ENCODE measurements at places on chromosomes 2 and 18.

DNA sequence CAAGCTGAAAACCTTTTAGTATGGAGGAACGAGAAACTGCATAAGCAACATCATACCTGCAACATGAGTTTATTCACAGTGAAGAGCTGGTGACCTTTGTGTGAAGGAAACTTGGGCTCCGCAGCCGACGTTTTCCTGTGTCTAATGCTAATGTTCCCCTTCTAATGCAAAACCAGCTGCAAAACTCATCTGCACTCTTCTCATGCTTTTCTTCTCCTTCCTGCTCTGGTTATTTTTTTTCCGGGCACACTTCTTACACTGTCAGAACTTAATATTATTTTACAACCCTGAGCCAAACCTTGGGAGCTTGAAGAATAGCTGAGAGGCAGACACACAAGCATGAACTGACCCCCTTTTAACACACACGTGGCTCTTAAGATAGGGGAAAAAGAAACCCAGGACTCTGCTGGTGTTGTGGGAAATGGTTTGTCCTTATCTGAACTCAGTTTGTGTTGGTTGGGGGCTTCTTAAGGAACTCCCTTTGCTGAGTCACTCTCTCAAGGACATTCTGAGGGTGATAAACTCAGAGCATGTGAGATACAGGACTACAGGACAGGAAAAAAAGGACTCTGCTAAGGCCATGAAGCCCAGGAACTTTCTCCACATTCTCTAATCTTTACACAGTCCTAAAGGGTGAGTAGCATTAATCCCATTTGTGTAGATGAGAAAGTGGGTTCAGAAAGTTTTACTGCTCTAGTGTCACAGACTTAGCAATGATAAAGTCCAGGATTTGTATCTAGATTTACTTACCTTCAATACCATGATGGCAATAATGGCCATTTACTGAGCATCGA is 439.3 kb upstream of the TRIB2 start:
- no peak for DNase-seq

GRCh38 chr2:203798296-203799087 is 69.1 kb upstream of the CTLA4 start:
- DNase-seq, result no peak

DNA sequence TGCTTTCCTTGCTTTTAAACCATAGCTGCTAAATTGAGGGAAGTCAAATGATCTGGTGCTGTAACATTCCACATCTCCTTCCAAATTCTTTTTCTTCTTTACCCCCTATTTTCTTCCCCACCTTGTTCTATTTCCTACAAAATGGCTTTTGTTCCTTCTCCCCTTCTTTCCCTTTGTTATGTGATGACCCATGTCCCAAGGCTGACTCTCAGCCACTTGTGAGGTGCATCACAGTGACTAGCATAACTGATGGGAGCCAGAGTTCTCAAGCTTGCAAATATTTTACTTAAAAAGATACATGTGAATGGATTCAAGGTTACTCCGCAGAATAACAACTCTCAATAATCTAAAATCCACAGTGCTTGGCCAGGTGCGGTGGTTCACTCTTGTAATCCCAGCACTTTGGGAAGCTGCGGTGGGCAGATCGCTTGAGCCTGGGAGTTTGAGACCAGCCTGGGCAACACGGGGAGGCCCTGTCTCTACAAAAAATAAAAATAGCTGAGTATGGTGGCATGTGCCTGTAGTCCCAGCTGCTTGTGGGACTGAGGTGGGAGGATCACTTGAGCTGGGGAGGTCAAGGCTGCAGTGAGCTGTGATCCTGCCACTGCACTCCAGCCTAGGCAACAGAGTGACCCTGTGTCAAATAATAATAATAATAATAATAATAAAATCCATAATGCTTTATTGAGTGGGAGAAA is 100.1 kb upstream of the CERS6 start:
- DNase-seq, result no peak

- DNase-seq, result no peak
These were observed 23.4 kb downstream of the NRP2 start for GRCh38 chr2:205705511-205706349.

DNA sequence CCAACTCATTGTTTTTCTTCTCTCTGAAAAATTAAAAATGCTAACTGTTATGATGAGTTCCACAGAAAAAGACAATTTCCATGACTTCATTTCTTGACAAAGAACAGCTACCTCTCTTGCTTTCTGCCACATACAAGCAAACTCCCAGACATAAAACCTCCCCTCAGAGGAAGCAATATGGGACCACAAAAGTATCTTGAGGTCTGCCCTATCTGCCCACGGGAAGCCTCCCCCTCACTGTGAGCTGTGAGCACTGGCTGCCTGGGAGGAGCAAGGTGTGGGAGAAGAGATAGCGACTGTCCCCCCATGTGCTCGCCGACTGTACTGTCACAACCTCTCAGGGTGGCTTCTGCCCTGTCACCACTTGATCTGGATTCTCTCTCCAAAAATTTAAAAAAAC is 69.7 kb upstream of the NRP2 start:
- DNase-seq, result no peak

DNA sequence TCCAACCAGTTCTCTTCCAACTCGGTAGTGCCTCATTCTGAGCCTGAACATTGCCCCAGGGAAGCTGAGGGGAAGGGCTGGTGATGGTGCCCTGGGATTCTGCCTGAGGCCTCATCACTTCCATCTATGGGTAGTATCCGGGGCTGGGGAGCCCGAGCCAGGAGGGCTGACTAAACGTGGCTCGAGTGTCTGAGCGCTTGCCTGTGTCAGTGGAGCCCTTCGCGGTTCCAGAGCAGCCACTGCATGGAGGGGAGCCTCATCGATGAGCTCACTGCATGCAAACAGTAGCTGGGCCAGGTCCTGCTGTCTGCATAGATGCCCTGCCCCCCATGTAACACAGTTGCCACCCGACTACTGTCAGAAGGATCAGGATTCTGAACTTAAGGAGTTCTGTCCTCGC is 129.3 kb downstream of the GLI2 start:
- DNase-seq, result no peak

- no peak for DNase-seq
These were observed 66.3 kb upstream of the PSMD14 start for GRCh38 chr2:161241894-161242293.

GRCh38 chr2:106336737-106337136 is 131.5 kb downstream of the RGPD3 start:
- no peak for DNase-seq

GRCh38 chr2:1613731-1614354 is 130.5 kb downstream of the PXDN start:
- DNase-seq, result no peak

DNA sequence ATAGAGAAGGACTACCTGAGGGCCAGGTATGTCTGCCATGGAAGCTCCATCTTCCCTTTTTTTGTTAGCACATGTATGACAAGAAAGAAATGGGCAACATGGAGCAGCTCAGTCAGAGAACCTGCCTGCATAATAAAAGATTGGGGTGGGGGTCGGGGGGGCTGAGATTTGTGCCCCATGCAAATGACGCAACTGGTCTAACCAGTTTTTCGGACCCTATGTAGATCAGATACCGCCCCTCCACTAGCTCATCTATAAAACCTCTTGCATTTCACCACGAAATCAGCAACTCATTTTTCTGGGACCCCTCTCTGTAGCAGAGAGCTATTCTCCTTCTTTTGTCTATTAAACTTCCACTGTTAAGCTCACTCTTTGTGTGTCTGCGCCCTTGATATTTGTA is 657.2 kb downstream of the ERBB4 start:
- DNase-seq, result no peak

- no peak for DNase-seq
These were observed 19.2 kb upstream of the PCBP1 start for GRCh38 chr2:70068119-70068518.

DNA sequence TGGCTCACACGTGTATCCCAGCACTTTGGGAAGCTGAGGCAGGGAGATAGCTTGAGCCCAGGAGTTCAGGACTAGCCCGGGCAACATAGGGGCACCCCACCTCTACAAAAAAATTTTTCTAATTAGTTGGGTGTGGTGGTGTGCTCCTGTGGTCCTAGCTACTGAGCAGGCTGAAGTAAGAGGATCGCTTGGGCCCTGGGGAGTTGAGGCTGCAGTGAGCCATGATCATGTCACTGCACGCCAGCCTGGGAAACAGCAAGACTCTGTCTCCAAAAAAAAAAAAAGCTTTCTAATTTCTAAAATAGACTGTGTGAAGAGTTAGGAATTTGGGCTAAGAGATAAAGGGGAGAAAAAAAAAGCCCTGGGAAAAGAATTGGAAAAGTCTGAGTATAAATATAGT is 51.9 kb upstream of the NAB1 start:
- no peak for DNase-seq

DNA sequence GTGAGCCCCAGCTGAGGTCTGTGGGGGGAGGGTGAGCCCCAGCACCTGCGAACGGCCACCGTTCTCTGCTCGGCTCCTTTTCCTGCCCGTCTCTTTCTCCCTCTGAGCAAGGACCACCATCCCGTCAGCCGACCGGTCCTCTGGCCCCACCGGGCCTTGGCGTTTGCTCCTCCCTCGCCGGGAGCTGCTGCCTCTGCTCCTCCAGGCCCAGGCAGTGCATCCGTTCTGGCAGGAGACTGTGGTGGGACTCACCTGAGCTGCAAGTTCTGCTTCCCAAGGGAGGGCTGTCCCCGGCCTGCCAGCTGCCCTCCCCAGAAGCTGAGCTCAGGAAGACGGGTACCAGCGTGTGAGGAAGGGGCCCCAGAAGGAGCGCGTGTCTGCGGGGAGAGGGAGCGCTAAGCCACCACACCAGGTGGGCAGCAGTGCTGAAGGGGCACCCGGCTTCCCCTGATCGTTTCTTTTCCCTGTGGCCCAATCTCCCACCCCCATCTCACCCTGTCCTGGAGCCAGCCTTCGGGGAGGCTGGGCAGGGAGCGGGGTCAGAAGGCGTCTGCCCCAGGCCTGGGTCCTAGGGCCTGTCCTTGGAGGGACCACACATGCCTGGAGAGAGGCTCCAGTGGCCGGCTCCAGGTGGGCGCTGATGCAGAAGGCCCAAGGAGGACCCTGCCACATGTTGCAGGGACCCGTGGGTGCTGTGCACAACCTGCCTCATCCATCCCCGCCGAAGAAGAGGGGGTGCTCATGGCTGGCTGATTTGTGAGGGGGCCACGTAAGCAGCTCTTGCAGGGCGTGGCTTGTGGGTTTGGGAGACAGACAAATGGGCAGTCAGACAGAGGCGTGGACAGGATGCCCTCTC is 2.5 kb upstream of the RTP5 start:
- no peak for DNase-seq

- no peak for DNase-seq
These were observed 46.5 kb upstream of the SULT1C3 start for GRCh38 chr2:108193251-108193650.

GRCh38 chr2:144402251-144402650 is 117.7 kb downstream of the ZEB2 start:
- DNase-seq, result no peak

DNA sequence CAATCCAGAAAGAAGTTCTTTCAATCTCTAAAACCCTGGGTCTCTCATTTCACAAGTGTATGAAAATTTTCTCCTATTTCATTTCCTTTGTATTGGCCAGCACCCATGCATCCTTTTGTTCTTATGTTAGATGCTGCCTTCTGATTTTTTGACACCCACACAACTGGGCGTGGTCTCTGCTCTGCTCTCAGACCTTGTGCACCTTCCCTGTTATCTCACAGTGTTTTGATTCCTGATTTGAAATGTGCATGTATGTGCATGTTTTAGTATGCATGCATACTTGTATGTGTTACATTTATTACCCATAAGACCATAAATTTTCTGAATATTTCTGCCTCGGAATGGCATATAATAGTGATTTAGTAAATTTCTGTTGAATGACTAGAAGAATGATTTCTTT is 152.2 kb downstream of the CTNNA2 start:
- DNase-seq, result no peak

GRCh38 chr2:29372185-29372584 is 257.0 kb downstream of the CLIP4 start:
- no peak for DNase-seq

DNA sequence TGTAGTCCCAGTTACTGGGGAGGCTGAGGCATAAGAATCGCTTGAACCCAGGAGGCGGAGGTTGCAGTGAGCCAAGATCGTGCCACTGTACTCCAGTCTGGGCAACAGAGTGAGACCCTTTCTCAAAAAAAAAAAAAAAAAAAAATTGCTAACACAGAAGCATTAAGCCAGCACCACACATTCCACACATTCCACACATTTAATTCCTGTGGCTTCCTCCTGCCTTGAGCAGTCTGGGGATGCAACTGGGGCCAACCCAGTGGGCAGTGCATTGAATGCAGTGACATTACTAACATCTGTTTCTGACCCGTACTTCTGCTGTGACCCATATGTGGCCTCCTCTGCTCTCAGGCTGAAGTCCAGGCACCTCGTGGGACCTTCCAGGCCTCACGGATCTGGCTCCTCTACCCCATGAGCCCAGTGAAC is 107.0 kb downstream of the BCL2L11 start:
- DNase-seq, result no peak

- DNase-seq, result no peak
These were observed 65.3 kb downstream of the TNS1 start for GRCh38 chr2:217937446-217937845.

DNA sequence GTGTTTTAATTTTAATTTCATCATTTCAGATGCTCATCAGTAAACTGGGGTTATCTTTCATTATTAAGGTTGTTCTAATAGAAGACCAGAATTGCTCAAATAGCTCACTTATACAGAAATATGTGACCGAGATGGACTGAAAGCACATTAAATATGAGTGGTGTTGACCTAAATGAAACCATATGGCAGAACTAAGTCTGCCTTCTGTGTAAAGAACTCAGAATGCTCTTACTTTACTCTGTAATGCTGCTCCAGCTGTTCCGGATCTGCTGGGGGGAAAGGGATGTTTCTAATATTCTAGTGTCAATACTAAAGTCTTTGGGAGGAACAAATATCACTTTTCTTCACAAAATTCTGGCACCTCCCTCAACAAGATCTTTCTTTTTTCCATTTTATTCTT is 131.0 kb downstream of the DPP4 start:
- no peak for DNase-seq

All from epithelial cell of prostate (primary cell).